ENCODE measurements at places on chromosomes 6 and 20.

GRCh38 chr6:96156425-96156824 is 140.7 kb downstream of the FUT9 start:
- no peak for DNase-seq

DNA sequence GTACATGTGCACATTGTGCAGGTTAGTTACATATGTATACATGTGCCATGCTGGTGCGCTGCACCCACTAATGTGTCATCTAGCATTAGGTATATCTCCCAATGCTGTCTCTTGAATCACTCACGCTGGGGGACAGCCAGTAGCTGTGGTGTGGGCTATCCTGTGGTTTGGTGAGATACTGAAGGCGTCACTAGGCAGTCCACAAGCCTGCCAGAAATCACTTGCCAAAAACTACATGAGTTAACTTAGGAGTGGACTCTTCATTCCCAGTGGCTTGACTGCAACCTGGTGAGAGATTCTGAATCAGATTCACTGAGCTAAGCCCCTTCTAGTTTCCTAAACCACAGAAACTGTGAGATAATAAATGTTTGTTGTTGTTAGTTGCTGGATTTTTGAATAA is 191.3 kb downstream of the TSHZ2 start:
- DNase-seq, result no peak

- no peak for DNase-seq
Observed at GRCh38 chr20:52207020-52207810, 15.6 kb upstream of the ZFP64 start.

DNA sequence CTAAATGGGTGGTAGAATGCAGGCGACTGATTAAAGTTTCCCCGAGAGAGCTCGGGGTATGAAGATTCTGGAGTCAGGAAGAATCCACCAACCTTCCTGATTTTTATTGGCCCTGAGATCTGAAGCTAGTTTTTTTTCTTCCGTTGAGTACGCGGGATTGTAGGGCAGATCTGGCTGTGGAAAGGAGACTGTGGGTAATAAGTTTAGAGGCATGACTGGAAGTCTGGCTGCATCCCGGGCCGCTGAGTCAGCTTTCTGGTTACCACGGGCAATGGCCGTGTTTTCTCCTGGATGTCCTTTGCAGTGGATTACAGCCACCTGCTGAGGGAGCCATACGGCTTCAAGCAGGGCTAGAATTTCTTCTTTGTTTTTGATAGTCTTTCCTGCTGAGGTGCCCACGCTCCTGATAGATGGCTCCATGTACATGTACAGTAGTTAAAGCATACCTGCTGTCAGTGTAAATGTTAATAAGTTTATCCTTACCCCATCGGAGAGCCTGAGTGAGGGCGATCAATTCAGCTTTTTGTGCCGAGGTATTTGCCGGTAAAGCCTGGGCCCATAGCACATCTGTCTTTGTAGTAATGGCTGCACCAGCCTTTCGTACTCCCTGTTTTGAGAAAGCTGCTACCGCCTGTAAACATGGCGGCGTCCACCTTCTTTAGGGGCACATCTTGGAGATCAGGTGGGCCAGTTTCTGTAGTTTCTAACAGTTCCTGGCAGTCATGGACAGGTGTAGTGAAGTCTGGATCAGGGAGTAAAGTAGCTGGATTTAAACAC is 154.0 kb downstream of the TRIM27 start:
- DNase-seq, result no peak
